Psoas muscle (tissue), 8 donors: ENCODE measurements at places on chromosomes 1 and 21.

GRCh38 chr1:57377339-57378139 lies 46.3 kb downstream of the DAB1 start:
- no peak overlapping the region for H3K27ac ChIP-seq
- no peak overlapping the region for H3K4me3 ChIP-seq
- H3K27me3 ChIP-seq = no peaks in the 10 kb centered on the region

DNA sequence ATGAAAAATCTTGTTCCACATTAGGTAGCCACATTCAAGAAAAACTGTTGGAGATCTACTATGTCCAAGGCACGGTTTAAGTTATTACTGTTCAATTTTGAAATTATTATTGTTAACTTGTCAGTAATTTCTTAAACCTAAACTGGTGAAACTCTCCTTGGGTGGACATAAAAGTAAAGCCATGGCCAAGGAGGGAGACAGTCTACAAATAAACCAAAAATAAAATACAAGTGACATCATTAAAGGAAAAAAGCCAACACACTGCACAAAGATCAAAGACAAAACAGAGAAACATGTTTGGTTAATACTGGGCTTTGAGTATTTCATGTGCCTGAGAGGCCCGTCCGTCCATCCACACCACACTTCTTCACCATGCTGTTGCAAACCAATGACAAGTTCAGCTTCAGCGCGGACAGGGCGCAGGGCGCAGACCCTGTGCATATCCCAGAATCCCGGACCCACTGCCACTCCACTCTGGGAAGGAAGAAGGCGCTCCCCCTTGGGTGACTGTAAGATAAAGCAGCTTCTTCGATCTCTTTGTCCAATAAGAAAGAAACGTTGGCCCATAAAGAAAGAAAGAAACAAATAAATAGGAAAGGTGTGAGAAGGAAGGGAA lies 918 bp upstream of the RASAL2 start:
- H3K36me3 ChIP-seq = no peaks in the 10 kb centered on the region
- H3K27ac ChIP-seq = peak overlapping the region; percentile 79
- peaks cover 21% of the 10 kb centered on the region for H3K4me1 ChIP-seq

DNA sequence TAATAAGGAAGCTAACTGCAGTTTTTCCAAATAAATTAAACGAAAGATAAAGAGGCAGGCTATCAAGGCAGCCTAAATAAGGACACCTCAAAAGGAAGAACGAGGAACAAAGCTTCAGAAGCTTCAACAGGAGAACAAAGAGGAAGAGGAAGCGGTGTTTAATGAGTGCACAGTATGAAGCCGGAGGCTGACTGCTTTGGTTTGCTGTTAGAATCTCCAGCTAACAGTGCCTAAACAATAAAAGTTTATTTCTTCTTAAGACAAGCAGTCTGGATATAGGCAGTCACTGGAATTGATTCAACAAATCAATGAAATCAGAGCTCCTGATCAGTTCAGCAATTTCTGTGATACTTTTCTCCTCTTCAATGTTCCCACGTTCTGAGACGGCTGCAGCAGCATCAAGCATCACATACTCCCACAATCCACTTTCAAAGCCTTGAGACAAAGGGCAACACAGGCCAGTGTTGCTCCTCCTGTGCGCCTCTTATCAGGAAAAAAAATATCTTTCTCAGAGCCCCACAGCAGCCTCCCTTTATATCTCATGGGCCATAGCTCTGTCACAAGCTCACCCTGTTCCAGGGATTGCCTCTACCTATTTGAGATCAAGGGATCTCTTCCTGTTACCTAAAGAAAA lies 365.6 kb upstream of the ST6GALNAC5 start:
- H3K27me3 ChIP-seq = peaks cover 2% of the 10 kb centered on the region
- H3K27ac ChIP-seq = no peak overlapping the region
- no peak for DNase-seq
- no peaks in the 10 kb centered on the region for H3K4me1 ChIP-seq
- H3K36me3 ChIP-seq = no peaks in the 10 kb centered on the region

- no peaks in the 10 kb centered on the region for H3K27me3 ChIP-seq
- H3K4me3 ChIP-seq = peak overlapping the region; percentile 91
- peaks cover 43% of the 10 kb centered on the region for H3K36me3 ChIP-seq
- peaks cover 15% of the 10 kb centered on the region for H3K4me1 ChIP-seq
These were observed 471 bp downstream of the POLR3C start for GRCh38 chr1:145824499-145824842.

DNA sequence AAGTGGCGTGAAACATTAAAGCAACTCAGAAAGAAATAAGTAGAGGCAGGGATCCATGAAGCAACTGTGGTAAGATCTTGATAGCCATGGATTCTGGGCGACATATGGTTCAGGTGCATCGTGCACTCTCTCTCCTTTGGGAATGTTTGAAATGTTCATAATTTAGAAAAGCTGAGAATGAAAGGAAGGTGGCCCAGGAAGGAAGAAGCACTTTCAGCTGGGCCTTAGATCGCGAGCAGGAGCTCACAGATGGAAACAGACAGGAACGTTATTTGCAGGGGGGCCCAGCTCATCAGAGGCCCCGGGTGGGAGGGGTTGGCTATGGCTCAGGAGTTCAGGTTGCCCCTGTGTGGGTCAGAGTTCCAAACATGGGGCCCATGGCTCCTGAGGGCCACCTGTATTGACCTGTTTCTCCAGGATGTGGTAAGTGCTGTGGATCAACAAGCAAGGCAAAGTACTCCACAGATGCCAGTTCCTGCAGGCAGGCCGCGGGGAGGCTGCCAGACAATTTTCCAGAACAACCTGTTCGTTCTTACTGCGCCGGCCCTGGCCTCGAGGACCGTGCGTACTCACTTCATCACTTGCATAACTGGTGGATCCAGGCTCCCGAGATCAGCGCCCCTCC lies 253.2 kb downstream of the TOMM20 start:
- no peak for DNase-seq
- H3K27ac ChIP-seq = peak overlapping the region; percentile 63
- H3K4me1 ChIP-seq = peaks cover 24% of the 10 kb centered on the region
- no peaks in the 10 kb centered on the region for H3K27me3 ChIP-seq
- H3K36me3 ChIP-seq = no peaks in the 10 kb centered on the region
